Mucosa of gallbladder (tissue), 1 donor: ENCODE measurements at places on chromosomes 12 and 14. TPM values are rescaled to one million over a fixed set of nuclear protein-coding genes. Genes with fewer than 3 reads are reported as not detected.

- DNase-seq, result peak; percentile 82
These were observed 26.6 kb upstream of the PNMA1 start for GRCh38 chr14:73740618-73741326.

GRCh38 chr14:38074754-38075153 is 132.9 kb upstream of the SSTR1 start:
- no peak for DNase-seq

GRCh38 chr14:96030108-96030760 is 8.9 kb upstream of the C14orf132 start:
- no peak for DNase-seq

- DNase-seq, result no peak
These were observed 182.5 kb downstream of the ZFP36L1 start for GRCh38 chr14:68610251-68610793.

GRCh38 chr12:111257435-111257902 is 111.4 kb downstream of the PHETA1 start:
- DNase-seq, result no peak

- DNase-seq, result no peak
These were observed 585.4 kb downstream of the SNAPC1 start for GRCh38 chr14:62347562-62348011.

DNA sequence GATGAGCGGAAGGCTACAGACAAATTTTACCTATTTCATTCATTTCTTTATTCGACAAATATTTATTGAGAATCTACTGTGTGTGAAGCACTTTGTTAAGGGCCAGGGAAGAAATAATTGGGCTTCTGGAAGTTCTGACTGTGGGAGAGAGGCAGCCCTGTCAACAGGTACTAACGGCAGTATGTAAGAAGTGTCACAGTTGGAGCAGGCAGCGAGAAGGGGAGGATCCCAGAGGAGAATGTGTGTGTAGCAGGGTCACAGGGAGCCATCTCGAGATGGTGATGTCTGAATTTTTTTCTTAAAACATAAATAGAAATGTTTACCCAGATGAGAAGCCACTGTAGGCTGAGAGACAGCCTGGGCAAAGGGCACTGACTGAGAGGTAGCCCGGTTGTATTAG is 163.3 kb upstream of the SLC38A2 start:
- DNase-seq, result no peak

DNA sequence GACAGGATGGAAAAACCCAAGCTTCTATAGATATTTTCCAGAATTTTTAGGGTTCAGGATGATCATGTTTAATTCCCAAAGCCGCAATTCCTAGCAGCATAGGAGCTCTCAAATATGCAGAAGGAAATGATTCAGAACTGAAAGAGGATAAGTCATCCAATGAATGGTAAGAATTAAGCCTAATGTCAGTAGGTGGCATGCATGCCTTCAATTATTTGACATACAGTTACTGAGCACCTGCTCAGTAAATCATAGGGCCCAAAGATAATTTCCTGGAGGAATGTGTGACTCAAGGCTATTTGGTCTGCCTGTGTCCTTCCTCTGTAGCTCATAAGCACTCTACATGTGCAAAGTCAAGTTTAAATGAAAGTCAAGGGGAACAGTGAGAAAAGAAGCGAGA is 116.8 kb upstream of the SLC38A4 start:
- DNase-seq, result no peak

DNA sequence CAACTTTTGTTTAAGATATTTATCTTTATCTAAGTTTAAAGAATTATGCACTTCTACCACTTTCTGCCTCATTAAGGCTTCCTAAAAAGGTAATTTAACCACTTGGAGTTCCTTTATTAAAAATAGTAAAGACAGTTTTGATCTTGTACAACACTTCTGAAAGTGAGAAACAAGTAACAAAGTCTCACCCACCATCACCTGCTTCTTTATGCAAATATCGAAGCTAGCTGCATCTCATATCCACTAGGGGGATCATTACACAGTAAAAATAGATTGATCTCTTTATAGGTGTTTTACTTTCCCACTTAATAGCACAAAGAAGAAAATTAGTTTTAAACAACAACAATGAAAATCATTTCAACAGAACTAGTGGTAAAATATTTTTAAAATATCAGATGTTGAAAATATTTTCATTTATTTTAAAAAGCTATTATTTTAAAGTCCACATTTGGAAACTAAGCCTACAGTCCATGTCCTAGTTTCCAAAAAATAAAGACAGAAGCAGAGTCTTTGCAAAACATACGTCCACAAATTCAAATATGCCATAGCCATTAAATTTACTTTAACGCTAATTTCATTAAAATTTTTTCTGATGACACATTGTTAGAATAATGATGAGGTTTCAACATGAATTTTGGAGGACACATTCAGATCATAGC is 160.0 kb upstream of the SOX5 start:
- DNase-seq, result no peak

DNA sequence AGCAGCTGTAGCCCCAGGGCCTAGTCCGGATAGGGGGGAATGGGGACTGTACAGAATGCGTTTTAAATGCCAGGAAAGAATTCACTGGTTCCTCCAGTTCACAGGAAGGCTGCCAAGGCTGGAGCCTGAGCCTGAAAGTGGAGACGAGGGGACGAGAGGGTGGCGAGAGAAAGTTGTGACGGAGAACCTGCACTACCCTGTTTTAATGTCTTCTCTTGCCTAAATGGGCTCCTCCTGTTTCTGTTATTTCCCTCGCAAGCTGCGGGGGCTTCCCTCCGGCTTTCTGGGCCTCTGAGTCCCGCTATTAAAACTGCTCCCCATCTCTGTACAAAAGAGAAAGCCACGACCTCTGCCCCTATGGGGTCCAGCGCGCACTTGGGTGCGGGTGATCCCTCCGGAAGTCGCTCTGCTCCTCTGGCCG is 4.5 kb downstream of the C1QL4 start:
- no peak for DNase-seq

DNA sequence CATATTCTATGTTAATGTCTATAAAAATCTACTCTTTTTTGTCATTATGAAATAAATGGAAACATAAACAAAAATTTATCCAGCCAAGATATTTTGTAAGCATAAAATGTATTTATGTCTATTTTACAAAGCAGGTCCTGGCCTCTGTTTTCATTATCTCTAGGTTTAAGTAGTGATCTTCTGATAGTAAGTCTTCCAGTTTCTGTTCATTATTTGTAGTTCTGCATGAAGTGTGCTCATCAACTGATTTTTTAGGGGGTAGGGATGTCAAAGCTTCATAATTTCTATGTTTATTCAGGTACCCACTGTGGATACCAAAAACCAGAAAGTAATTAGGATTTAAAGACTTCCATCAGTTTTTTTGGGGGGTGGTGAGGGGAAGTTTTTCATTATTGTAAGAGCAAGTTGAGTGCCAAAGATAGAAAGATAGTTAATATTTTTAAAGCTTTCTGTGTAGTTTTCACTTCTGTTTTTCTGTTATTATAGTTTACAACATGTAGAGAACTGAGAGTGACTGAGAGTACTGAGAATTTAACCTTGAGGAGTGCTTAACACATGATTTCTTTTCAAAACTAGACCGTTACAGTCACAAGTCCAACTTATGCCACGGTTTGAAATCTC is 30.6 kb upstream of the LMO3 start:
- DNase-seq, result no peak

DNA sequence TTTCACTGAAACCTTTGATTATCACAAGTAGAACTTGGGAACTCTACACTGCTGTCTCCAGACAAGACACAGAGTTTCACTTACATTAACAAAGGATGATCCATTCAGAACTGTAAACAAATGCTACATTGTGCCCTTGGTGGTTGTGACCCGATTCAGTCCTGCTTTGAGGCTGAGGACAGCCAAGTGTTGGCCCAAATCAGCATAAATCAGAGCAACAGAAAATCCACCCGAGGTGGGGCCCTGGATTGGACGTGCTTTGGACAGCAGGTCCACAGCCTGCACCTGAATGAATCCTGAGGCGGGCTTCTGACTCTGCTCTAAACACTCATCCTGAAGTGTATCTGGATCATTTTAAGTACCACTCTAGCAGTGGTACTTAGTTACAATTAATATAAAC is 68.8 kb downstream of the PPP2R5C start:
- DNase-seq, result no peak

DNA sequence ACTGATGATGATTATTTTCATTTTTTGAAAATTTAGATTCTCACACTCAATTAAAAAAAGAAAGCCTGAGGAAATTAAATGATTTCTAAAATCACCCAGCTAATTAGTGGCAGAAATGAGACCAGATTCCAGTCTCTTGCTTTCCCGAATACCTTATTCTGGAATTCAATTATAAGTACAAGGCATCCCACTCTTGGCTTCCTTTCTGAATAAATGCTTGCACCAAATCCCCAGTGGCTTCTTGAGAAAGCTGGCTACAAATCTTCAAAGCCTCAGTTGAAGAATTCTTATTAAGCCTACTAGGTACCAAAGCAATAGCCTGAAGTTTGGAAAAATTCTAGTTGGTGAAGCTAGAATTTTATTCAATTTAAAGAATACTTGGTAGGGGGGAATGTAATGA is 476.6 kb downstream of the DIO2 start:
- no peak for DNase-seq

DNA sequence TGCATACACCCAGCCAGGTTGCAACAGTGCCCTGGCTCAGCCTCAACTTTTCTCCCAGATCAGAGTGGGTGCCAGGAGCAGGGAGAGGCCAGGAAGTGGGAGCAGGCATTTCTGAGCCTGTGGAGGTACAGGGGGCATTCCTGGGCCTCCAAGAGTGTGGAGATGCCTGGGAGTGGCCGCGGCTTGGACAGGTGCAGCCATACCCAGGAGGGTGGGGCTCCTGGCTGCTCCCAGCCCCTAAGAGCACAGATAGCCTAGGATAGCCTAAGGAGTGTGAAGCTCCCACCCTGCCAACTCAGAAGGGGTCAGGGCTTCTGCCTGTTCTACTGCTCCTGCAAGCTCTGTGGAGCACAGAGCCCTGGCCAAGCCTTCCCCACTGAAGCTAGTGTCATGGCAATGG is 543.4 kb downstream of the RPL10L start:
- no peak for DNase-seq

GRCh38 chr12:24487606-24488005 is 461.3 kb downstream of the BCAT1 start:
- no peak for DNase-seq

DNA sequence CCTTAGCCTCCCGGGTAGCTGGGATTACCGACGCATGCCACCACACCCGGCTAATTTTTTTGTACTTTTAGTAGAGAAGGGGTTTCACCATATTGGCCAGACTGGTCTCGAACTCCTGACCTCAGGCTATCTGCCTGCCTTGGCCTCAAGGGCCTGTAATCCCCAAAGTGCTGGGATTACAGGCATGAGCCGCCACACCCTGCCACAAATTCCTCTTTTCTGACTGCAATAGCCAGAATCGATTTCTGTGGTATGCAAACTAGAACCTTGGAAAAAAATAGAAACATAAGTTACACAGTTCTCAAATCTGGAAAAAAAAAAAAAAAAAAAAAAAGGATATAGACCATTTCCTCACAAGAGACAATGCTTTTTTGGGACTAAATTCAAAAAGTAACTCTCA is 184.6 kb upstream of the EGLN3 start:
- DNase-seq, result peak; percentile 22

DNA sequence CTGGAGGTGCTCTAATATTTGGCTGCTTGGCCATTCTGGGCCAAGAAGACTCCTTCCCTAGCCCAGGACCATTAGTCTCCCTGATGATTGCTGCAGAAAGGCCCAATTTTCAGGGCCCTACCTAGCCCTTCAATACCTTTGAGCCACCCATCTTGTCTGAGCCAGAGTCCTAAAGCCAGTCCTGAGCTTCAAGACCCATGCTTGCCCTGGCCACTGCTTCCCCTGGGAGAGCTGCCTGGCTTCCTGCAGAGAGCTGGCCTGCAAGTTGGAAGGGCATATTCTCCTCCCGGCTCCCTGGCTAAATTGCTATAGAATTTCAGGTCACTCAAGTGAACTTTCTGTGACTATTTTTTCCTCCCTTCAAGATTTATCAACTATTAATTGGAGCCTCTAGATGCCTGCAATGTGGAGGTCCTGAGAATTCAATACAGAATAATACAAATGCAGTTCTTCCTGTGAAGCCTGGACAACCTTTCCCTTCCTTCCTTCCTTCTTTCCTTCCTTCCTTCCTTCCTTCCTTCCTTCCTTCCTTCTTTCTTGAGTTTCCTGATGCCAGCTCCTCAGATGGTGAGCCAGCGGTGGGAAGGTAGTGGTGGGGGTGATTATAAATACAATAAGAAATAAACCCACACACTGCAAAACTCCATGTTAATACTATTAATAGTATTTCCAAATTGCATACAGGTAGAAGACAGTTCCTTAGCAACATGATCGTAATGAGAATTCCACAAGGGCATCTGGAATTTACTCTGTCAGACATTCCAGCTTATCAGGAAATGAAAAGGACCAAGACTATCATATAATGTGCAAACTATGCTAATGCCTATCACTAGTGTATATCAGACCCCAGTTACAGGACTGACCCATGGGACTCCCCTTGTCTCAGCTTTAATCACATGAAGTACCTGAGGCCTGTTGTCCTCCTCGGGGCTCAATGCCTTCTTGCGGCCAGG is 108.1 kb downstream of the ZFP36L1 start:
- no peak for DNase-seq

GRCh38 chr12:101947316-101947715 is 69.9 kb downstream of the DRAM1 start:
- DNase-seq, result no peak

DNA sequence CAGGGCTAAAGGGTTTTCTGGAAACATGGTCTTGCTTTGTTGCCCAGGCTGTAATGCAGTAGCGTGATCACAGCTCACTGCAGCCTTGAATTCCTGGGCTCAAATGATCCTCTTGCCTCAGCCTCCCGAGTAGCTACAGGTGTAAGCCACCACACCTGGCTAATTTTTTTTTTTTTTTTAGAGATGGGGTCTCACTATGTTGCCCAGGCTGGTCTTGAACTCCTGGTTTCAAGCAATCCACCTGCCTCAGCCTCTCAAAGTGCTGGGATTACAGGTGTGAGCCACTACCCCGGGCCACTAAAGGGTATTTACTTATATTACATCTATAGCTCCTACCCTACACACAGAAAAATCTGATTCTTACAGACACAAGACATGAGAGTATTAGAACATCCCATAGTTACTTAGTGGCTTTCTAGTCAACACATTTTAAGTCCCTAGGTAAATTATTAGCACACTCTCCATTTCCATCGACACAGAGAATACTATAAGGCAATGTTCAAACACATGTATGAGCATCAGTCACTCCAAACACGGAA is 6.2 kb upstream of the DCAF11 start:
- DNase-seq, result no peak

- DNase-seq, result no peak
These were observed 50.2 kb downstream of the TPCN1 start for GRCh38 chr12:113271466-113271852.

C12orf60 gene
- total RNA-seq, result 0.43 TPM

RABGGTA gene
- total RNA-seq, result 36.0 TPM

JPH4 gene
- total RNA-seq, result 1.2 TPM

ARL1 gene
- 91.3 TPM for total RNA-seq

ST8SIA1 gene
- total RNA-seq, result 2.4 TPM

ERBB3 gene
- total RNA-seq, result 228 TPM
